ENCODE measurements at places on chromosomes 1 and 21. TPM values are rescaled to one million over a fixed set of nuclear protein-coding genes. Genes with fewer than 3 reads are reported as not detected.
A peak's percentile ranks its signal among the peaks of the same experiment; 100 is the strongest.

GRCh38 chr1:156953571-156953970 lies 33.1 kb downstream of the LRRC71 start:
- DNase-seq: no peak

GRCh38 chr1:159000625-159001024 lies 9.1 kb upstream of the IFI16 start:
- DNase-seq: peak; percentile 82

ADAMTSL4 gene
- polyA plus RNA-seq: 24.2 TPM

DNA sequence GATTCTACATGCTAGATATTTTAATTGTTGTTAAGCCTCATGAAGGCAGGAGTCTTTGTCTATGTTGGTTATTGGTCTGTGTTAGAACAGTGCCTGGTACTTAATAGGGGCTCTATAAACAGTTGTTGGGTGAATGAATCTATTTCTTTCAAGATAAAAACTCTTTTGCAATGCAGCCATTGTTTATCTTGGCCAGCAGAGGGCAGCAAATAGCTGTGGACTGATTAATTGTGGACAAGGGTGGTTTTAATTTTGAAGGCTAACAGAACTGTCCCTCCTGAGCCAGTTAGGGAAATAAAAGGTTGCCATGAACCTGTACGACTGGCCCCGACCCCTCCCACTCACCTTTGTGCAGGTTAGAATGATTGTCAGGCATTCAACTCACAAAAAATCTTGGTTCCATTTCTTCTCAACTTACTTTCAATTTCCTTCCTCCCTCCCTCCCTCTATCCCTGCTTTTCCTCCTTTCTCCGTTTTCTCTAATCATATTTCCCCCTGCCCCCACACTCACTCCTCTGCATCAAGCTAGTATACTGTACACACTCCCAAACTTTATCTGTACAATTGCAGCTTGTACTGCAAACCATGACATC lies 66.3 kb upstream of the DIRAS3 start:
- no peak for DNase-seq

- no peak for DNase-seq
Observed at GRCh38 chr1:243549108-243549507, 293.3 kb downstream of the SDCCAG8 start.

TMEM61 gene
- polyA plus RNA-seq: not detected

SFN gene
- polyA plus RNA-seq: 0.75 TPM

GRCh38 chr1:21815724-21816321 lies 3.8 kb downstream of the LDLRAD2 start:
- no peak for DNase-seq

DNA sequence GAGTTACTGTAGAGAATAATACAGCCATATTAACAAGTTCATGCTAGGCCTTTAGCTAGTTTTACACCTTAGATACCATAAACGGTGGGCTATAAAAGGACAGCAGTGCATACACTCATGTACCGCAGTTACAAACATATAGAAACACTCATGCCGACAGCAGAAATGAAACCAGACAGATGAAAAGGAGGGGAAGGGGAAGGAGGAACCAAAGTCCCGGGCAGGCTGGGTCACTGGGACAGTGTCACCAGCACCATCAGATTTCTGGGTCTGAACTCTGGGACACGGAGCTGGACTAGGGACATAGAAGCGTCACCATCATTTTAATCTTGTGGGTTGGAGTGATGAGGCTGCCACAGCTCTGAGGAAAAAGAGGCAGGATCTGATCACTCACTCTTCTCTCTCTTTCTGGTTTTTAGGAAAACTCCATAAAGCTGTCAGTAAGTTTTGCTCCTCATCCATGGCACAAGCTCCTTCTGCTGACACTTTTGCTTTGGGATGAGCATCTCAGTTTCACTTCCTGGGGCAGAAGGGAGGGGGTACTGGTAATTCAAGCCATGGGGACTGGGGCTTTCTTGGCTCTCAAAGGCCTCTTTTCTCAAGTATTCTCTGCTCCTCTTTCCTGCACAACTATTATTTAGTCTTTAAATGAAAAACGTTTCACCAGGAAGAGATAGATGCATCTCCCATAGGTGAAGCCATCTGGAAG lies 7.8 kb upstream of the ZNF691 start:
- no peak for DNase-seq

PLA2G4A gene
- 7.6 TPM for polyA plus RNA-seq

HSD17B7 gene
- 26.3 TPM for polyA plus RNA-seq

DNA sequence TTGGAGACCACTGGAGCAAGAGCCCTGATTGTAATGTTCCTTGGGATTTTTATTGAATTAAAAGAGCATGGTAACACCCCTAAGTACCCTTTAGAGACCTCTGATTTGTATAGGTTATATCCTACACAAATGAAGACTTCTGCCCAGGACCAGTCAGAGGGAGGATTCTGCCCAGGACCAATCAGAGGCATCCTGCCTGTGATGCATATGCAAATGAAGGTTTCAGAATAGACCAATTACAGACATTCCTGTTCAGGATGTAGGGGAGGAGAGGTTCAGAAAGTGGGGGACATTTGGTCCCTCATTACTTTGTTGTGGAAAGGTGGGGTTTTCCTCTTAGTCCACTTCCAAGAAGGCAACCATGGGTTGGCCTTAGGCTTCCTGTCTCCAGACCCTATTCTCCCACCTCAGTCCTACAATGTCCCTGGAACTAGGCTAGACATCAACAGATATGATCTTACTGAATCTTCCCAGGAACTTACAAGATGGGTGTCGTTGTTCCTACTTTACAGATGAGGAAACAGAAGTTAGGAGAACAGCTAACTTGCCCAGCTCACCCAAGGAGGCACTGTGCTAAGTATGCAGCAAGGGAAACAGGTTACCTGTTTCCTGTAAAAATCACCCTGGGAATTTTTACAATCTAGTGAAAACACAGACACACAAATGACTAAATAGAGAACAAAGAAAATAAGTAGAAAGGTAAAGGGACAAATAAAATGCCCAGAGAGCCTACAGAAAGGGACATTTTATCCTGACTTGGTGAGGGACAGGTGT lies 36.8 kb upstream of the SFPQ start:
- no peak for DNase-seq

DNA sequence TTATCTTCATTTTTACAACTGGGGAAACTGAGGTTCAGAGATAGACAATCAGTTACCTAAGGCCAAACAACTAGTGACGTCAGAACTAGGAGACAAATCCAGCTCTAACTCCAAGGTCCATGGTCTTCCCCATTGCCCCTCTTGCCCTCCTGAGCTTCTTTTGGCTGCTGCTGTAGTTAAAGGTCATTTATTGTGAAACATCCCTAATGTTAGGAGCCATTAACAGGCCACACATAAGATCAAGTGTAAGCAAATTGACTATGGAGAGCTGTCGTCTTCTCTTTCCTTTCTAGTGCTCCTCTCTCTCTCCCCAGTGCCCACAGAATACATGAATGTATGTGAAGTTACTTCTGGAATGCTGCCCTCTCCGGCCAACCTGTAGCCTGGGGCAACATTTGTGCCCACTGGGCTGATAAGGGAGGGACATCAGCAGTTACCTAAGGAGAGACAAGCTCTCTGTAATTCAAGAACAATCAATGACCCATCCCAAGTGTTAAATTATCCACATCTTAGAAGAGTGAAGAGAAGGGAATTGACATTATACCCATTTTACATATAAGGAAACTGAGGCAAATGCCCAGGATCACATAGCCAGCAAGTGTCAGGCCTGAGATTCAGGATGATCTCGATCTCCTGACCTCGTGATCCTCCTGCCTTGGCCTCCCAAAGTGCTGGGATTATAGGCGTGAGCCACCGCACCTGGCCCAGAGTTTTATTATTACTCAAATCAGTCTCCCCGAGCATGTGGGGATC lies 40.1 kb downstream of the PTAFR start:
- no peak for DNase-seq

GRCh38 chr1:160577671-160578070 lies 1.6 kb downstream of the CD84 start:
- no peak for DNase-seq

GRCh38 chr1:245939756-245940345 lies 567.2 kb downstream of the SMYD3 start:
- no peak for DNase-seq

DNA sequence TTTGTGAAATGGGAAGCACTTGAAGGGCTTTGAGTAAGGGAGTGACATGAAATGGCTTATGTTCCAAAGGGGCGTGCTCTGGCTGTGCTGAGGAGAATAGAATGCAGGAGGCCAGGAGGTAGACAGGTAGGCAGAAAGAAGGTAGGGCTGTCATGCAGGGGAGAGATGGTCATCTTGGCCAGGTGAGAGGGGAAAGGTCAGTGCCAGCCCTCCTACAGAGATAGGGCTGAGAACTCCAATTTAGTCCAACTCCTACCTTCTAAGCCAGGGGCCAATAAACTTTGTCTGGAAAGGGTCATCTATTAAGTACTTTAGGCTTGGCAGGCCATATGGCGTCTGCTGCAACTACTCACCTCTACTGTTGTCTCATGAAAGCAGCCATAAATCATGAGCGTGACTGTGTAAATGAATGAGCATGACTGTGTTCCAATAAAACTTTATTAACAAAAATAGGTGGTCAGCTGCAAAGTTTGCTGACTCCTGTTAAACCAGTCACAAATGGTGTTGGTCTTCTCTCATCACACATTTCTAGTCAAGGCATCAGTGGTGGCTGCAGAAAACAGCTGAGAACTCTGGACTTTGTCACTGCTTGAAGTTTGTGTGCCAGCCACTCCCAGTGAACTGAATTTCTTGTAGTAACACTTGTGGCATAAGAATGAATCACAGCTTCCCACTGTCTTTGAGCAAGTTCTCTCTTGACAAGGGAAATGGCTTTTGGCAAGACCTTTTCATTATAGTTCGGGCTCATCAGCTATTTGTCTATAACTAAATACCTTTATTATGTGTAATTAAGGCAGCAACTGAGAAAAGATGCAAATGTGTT lies 32.0 kb upstream of the CD2 start:
- no peak for DNase-seq

ASAP3 gene
- polyA plus RNA-seq: 43.1 TPM

DNA sequence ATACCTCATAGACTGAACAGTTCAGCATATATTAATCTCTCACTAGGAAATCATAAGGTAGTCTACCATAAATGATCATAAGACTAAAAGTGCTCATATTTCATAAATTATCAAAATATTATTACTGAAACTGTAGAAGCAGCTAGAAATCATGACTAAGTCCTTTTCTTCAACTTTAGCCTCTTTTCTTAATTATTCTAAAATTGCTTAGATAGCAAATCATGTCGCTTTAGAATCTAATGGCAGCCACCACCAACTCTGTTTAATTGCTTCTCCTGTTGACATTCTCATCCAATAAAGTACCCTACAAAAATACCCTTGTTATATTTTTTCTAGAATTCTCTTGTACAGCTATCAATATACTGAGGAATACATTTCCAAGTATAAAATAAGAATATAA lies 102.9 kb downstream of the DENND1B start:
- DNase-seq: no peak

MAN1C1 gene
- polyA plus RNA-seq: 19.2 TPM

- no peak for DNase-seq
Observed at GRCh38 chr1:218123968-218124367, 161.1 kb upstream of the RRP15 start.

CFHR1 gene
- 11.2 TPM for polyA plus RNA-seq

DNAJC6 gene
- 4.1 TPM for polyA plus RNA-seq

PTCH2 gene
- polyA plus RNA-seq: 5.2 TPM

OVAAL gene
- not detected for polyA plus RNA-seq

DVL1 gene
- 51.3 TPM for polyA plus RNA-seq

DNA sequence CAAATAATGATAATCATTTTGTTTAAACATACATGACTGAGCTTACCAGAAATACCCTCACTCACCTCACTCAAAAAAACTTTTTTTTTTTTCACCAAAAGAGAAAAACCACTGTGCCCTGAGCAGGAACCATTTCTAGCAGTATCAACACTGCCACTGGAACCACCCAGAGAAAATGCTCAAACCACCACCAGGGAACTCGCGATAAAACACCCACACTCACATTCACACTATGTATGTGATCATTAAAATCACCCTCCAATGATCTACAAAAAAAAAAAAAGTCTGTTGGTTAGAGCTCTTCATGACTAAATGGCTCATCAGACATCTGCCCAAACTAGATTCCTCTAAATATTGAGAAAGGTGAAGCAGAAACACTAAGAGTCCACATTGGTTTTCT lies 11.5 kb downstream of the TIAM1 start:
- no peak for DNase-seq

CR1L gene
- polyA plus RNA-seq: 0.44 TPM

DNA sequence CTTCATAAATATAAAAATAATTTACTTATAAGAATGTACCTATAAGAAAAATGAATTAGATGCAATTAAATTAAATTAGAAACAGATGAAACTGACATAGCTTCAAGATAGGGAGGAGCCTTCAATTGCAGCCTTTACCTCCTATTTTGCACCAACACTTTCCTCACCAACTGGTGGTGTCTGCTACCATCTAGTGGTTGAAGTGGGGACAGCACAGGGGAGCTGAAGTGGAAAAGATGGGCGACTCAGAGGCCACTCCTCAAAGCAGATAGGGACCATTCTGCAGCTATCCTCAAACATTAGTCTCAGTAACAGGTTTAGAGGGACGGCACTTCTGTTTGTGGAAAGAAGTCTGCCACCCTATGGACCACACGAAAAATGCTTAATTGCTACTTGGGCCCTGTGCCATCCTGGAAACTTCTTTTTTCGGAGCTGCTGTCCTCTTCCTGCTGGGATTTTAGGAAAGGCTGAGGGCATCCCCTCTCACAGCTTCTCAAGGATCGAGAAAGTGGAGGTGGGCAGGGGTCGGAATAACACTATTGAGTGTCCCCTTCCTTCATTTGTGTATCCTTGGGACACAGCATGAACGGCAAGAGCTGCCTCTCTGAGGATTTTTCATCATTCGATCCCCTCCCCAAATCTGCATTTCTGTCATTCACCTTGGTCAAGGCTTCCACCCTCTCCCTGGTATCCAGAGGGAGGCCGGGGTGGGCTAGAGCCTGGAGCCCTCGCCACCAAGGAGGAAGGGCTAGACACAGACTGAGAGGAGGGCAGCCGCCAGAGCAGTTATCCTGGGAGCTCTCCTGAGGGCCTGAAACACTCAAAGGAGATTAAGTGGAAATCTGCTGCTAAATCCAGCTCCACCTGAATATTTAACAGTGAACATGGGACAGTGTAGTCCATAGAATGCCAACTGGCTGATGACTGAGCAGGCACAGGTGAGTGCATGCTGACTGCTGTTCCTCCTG lies 9.6 kb downstream of the PROK1 start:
- DNase-seq: peak; percentile 50

DNA sequence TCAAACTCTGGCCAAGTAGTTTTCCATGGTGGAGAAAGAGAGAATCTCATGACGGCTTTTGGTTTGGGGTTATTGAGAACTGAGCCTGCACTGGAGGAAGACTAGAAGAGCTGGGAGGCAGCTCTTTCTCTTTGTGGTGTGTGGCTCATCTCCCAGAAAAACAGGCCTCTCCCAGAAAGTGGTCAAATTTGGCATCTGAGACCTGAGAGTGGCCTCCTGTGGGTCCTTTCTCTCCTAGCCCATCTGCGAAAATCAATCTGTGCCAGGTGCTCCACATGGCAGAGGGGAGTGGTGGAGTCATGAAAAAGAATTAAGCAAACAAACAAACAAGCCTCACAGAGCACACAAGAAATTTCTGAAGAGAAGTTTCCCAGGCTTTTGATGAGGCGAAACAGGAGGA lies 305.0 kb downstream of the ST6GALNAC3 start:
- DNase-seq: no peak

VWA5B1 gene
- 0.57 TPM for polyA plus RNA-seq

AADACL4 gene
- polyA plus RNA-seq: not detected

GRCh38 chr1:89757532-89757931 lies 63.3 kb upstream of the LRRC8D start:
- DNase-seq: peak; percentile 59

- DNase-seq: no peak
Observed at GRCh38 chr1:13792419-13792818, 92.4 kb downstream of the PRDM2 start.

GRCh38 chr1:41689558-41689981 lies 205.1 kb upstream of the EDN2 start:
- no peak for DNase-seq

ADGRB2 gene
- 11.2 TPM for polyA plus RNA-seq

- DNase-seq: no peak
Observed at GRCh38 chr1:86394416-86394815, 1.7 kb downstream of the ODF2L start.
